Skeletal muscle cell (primary cell): ENCODE measurements at places on chromosomes 12 and 14.

- peak; percentile 17 for DNase-seq
Measured at GRCh38 chr12:104750061-104750460, 208.0 kb downstream of the SLC41A2 start.

GRCh38 chr12:129615001-129615400 lies 288.8 kb downstream of the TMEM132D start:
- no peak for DNase-seq

DNA sequence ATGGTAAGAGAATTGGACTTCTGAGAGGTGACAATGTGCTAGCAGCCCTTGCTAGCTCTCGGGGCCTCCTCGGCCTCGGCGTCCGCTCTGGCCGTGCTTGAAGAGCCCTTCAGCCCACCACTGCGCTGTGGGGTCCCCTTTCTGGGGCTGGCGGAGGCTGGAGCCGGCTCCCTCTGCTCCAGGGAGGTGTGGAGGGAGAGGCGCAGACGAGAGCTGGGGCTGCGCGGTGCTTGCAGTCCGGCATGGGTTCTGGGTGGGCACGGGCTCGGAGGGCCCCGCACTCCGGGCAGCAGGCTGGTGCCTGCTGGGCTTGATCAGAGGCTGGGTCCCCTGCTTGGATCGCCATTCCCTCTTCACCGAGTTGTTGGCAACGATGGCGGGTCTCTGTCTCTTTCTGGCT lies 226.4 kb upstream of the AMIGO2 start:
- no peak for DNase-seq

- peak; percentile 57 for DNase-seq
Measured at GRCh38 chr12:105748806-105749600, 389.8 kb downstream of the NUAK1 start.

- peak; percentile 3 for DNase-seq
Measured at GRCh38 chr14:37142835-37143401, 29.5 kb downstream of the SLC25A21 start.

DNA sequence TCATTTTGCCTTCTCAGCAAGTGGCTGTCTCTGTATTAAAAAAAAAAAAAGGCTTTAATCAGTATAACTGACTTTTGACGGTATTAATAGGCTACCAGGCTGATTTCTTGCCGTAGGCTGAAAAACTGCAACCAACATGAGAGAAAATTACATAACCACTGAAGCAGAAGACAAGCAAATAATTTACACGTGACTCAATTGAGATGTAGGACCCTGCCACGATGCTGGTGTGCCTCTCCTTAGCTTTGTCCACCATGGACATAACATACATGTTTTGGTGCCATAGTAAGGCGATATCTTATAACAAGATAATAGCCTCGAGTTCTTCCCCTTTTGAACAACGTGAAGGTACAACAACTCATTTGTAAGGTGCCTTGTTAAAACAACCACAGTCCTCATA lies 88.7 kb upstream of the GRIP1 start:
- DNase-seq = no peak

- peak; percentile 4 for DNase-seq
Measured at GRCh38 chr14:74035556-74035955, 16.4 kb downstream of the BBOF1 start.

DNA sequence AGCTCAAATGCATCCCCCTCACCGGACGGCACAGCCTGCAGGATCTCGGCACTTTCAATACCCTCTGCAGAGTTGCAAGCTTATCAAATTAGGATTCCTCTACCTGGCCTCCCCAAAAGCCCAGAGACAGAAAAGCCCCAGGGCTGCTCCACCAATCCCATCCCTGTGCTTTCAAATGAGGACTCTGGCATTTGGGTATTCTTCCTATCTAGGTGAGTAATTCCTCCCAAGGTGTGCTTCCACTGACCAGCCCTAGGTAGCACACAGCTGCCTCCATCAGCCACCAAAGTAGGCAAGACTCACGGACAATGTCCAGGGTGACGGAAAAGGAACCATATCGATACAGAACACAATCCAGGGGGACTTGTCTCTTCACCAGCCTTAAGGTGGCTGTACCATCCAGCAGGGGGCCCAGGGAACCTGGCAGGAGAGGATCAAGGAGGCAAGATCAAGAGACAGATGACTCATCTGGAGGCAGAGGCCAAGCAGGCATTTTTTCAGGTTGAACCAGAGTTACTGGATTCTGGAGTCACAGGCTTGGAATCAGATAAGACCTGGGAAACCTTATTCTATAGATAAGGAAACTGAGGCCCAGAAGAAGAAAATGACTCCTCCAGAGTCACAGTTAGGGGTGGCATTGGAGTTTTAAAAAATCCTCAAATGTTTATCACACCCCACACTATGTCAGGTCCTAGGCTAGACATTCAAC lies 9.9 kb downstream of the PMEL start:
- DNase-seq = no peak
